ENCODE measurements at places on chromosomes 4 and X.

DNA sequence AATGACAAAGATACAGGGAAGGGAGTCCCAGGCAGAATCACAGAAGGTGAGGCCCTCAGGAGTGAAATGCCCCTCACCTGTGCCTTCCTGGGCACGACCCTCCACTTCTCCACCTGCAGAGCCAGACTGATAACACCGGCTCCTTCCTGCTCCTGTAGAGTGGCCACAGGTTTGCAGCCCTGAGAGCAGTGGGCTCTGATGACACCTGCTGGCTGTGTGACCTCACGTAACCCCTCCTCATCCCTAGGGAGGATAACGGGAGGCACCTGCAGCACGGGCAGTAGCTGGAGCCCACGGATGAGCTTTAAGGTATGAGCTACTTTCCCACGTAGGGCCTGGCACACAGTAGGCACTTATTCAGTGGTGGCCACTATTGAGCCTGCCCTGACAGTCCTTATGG is 25.5 kb upstream of the MAN2B2 start:
- DNase-seq, result no peak

DNA sequence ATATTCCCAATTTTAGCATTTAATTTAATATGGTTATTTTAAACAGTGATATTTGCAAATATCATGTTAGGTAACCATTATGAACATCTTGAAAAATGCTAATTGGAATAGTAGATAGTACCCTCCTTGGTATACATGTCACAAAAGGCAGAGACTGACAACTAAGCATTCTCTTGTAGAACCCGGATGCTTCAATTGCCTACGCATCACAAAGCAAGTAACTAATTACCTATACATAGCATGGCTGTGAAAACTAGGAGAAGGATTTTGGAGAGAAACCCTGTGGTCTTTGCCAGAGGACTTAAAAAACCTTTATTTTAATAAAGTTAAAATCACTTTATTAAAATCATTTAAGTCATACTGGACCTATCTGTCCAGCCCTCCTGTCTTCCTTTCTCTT is 764.1 kb upstream of the TENM3 start:
- no peak for DNase-seq

DNA sequence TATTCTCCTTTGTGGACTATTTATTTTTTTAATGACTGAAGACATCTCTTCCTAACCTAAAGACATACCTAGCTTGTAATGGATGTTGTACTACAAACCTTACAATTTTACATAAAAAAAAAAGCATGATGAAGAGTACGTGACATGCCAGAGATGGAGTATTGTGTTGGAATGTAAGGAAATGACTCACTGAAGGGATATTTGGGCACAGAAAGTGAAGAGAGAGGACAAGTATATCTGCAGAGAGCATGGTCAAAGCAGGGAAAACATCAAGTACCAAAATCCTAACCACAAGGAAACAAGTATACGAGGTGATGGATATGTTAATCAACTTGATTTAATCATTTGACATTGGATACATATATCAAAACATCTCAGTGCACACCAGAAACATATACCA is 1051.4 kb upstream of the PRKX start:
- DNase-seq, result peak; percentile 28

GRCh38 chr4:113537203-113537602 is 224.3 kb downstream of the CAMK2D start:
- DNase-seq, result no peak

DNA sequence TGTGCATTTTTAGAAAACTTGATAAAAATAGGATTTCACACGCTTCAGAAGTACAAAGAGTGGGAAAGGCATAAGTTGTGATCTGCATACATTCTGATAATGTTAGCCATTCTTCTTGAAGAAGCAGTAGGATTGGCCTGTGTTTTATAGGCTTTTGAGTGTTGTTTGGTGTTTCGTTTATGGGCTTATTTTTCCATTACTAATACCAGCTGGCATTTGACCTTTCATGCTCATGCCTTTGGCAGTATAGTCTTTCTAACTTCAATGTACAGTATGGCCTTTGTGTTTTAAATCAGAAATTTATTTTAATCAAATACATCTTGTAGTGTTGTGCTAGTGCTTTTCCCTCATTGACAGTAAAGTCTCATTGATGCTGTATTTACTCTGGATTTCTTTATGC is 51.5 kb upstream of the SLC4A4 start:
- peak; percentile 37 for DNase-seq

GRCh38 chr4:121698236-121698671 is 1.5 kb upstream of the ANXA5 start:
- DNase-seq, result no peak

DNA sequence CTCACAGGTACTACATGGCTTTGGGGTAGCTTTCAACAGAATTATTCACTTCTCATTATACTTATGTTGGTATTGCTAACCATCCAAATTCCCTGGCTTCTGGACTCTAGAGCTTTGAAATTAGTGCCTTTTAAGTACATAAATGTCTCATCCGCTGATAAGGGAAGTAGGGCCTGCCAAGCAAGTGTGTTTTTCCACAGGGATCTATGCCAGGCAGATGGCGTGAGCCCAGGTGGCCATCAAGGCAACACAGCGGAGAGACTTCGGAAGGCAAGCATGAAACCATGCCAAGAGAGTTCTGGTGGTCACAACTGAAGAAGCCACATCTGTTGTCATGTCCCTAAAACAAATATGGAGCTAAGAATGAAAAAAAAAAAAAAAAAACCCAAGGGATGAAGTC is 503.1 kb upstream of the LCORL start:
- no peak for DNase-seq

DNA sequence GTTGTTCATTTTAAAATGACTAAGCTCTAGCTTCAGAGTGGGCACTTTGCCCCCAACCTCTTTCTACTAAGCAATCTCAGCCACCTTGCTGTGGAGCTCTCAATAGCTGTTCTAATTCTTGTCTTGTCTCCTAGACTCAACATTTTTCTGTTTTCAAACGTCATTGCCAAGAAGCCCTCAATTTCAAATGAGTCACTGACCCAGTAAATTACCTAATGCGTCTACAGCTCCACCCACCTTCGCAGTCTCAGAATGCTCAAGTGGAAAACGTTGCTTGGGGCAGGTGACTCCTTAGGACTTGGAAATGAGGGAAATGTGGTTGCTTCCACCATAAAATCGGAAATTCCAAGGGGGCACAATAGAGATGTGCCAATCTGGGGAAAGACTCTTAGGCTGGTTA is 59.0 kb downstream of the ING2 start:
- peak; percentile 83 for DNase-seq

DNA sequence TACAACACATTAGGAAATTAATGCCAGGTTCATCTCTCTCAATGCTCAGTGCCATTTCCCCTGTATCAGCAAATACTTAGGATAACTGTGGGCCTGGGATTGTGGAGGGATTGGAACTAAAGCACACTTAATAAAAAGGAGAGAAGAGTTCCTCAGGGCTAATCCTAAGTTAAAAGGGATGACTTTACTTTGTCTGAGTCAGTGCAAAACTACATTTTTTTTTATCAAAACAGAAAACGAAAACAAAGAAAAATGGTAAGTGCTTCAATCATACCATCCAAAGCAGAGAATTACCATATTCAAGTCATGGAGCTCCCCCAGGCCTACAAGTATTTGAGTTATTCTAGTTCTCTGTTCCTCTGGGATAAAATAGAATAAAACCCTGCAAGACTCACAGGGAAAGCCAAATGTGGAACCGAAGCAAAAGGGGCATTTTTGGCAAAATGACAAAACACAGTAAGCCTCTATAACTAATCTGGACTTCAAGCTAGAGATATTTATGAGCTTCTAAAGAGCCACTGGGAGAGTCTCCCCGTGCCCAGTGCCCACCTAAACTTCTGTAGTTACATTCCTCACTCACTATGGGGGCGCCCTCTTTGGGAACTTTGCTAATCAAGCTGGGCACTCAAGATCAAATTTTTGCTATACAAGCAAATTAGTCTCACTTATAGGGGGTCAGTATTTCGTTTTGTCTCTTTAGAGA is 53.4 kb downstream of the PALLD start:
- DNase-seq, result peak; percentile 63

- DNase-seq, result no peak
These were observed 129.5 kb upstream of the MAGEB18 start for GRCh38 chrX:26008691-26009090.

DNA sequence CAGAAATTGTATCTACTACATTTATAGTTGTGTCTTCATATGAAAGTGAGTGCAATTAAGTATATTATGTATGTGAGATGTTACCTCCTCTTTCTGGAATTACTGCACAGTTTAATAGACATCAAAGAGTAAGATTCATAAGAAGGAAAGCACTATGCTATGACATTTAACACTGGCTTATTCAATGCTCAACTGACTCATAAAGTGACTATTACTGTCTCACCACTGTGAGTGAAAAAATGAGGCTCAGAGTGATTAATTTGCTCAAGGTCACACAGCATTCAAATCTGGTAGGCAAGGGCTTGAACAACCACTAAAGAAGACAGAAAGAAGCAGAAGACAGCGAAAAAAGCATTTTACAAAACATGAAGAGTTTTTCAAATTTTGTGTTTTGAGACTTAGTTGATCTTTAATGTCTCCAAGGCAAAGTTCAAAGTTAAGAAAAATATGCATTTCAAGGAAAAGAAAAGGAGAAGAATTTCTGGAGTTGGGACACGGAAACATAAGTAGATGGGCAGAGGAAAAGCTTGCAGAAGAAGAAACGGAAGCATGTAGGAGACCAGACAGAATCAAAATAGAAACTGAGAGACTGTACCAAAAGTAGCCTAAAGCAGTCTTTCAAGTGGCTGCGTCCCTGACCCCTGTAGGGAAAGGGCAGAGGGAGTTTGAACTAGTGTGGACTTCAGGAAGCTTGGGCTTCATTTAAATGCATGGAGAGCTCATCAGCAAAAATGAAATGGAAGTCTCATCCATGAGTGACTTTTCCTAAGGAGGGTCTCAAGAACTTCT is 66.3 kb downstream of the KCNIP4 start:
- peak; percentile 20 for DNase-seq

GRCh38 chrX:153379971-153380581 is 21.1 kb downstream of the PNMA6E start:
- DNase-seq, result no peak

DNA sequence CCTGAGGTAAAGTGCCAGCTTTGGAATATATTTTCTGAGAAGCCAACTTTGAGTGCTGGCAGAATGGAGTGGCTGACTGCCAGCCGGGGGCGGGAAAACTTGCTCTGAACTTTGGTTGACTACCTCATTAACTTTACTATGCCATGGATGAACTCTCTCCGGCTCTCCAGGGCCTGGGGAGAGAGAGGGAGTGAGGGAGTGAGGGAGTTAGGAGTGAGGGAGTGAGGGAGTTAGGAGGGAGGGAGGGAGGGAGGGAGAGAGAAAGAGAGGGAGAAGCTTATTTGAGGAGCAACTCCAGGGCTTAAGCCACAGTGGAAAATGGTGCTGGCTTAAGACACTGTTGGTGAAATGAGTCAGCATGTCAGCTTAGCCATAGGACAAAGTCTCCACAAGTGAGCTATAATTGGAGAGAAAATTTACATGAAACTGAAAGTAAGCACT is 280.9 kb upstream of the RPS6KA3 start:
- peak; percentile 80 for DNase-seq
